Activated CD4-positive, alpha-beta T cell treated with anti-CD3 and anti-CD28 coated beads, Interleukin-2, amount 10 ng/mL, durations not matched to agents 24 days and 14 days (primary cell): ENCODE measurements at places on chromosomes 7 and 10. TPM values are rescaled to one million over a fixed set of nuclear protein-coding genes. Genes with fewer than 3 reads are reported as not detected.

PVRIG gene
- 20.9 and 21.6 TPM in 2 replicates for total RNA-seq

CPA2 gene
- 0.14 TPM in 2 replicates for total RNA-seq

ZNF862 gene
- total RNA-seq: 16.6 and 18.3 TPM in 2 replicates

ARL4A gene
- 8.9 and 11.0 TPM in 2 replicates for total RNA-seq

CNNM1 gene
- 0.28 and 0.44 TPM in 2 replicates for total RNA-seq

CYP3A5 gene
- total RNA-seq: not detected in 2 replicates

OR2A1 gene
- total RNA-seq: not detected in 2 replicates

INMT gene
- total RNA-seq: not detected in 2 replicates

IPMK gene
- total RNA-seq: 8.1 and 9.0 TPM in 2 replicates

VAX1 gene
- total RNA-seq: not detected in 2 replicates

GNG11 gene
- total RNA-seq: not detected in 2 replicates
